Sigmoid colon (tissue), 7 donors: ENCODE measurements at places on chromosomes 2 and 18.

DNA sequence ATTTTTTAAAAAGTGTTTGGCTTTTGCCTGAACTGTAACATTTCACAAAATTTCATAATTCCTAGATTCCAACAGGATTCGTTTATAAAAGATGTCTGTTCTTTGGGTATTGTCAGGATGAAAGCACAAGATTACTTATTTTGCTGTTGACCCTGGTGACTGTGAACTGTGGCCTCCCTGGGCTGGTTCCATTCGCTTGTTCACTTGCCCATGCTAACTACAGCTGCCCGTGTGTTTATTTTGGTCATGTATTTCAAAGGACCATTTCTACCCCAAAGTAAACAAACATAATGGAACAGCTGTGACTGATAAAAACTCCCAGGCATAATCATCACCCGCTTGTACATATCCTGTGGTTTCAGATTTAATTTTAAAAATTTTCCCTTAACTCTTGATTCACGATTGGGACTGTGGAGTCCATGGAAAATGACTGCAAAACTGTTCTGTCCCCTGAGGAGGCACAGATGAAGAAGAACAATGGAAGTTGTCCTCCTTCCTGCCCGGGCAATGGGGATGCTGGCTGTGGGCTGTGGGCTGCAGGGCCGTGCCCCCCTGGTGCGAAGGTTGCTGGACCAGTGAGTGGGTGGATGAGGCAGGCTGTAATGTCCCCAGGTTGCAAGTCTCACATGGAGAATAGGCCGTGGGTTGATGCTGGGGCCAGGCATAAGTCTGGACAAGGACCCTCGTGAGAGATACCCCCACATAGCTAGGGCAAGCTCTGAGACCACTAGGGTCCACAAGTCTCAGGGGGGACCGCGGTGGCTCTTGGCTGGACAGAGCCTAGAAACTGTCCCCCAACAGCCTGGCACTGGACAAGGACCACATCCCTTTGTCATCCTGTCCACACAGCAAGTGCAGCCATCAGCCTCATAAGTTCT is 28.9 kb upstream of the HDAC4 start:
- DNase-seq: no peak

DNA sequence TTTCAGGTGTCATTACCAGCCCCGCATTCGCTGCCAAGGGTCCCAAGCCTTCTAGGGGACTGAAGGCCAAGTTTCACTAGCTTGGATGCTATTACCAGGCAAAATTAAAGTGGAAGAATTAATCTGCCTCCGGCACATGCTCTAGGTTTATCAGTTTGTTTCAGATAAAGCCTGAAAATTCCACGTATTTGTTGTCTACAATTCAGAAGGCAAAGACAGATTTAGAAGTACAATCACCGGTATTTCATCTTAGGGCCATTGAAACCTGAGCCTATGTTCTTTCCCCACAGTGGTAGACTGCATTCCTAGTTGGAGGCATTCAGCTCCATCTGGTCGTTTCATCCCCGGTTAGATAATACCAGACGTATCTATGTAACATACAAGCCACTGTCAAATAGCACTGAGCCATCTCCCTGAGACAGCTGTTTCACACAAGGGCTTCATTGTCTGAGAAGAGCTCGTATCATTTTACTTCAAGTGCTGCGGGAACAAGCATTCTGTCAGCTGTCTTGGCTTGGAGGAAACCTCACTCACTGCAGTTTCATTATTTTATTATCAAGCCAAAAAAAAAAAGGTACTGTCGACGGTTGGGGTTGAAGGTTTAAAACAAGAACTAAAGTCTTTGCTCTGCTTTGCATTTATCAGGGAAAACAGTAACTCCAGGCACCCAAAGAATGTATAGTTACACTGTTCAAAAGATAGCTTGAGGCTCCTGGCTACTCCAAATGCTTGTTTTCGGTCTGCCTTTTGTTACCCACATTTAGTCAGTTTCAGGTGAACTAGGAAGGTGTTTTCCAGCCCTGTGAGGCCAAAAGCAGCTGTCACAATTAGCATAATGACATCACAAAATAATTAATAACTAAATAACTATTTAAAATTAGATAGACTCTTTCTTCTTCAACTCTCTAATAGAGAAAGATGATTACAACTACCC is 76.7 kb downstream of the TGIF1 start:
- DNase-seq: no peak

DNA sequence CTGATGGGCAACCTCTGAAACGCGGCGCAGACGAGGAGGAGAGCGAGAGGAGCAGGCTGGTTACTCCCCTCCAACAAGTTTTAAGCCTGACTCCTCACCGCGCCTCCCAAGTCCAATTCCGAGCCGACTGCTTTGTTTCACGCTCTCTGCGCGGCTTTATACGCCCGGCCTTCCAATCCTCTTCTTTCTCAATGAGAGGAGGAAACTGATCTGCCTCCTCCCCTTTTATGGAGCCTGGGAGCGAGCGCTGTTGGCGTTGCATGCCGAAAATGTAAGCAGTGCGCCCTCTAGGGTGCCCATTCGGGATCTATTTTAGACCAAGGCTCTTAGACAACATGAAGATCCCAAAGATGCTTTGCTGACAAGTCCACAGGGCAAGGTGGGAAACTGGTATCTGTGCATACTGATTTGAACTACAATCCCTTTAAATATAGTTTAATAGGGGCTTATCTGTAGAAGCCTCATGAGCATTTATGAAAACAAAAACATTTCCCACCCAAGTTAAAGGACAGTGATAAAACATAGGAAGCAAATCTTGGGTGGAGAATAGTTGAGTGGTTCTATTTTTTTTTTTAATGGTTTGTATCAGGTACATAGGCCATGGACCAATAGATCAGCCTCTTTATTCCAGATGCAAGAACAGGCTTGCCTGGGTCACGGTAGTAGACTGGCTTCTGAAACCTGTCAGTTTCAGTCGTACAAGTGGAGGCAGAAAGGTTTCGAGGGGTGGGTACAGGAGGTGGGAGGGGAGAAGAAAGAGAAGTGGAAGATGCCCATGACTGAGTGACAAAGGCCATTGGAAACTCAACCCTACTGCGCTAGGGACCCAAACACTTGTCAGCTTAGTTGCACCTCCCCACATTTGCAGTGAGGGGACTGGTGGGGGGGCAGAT is at the start of gene RND3:
TSS of gene RND3 (minus strand) at position 131 of the 893 bp plus-strand sequence. CDS start 250 bp downstream, outside the sequence.
- peak; percentile 99 for DNase-seq

DNA sequence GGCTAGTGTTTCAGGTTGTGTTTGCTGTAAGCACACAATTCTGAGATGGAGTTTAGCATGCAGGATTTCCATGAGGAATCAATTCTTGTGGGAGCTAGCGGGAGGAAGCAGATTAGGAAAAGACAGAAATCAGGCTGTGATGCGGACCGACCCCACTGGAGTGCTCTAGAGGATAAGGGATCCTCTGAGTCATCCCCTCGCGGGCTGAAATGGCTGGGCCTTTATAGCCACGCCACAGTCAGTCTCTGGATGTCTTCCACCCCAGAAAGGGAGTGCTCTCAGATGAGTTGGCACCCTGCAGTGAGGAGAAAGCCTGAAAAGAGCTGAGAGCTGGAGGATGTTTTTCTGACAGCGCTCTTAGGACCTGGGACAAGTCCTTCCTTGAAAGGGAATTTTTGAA is 102.4 kb downstream of the GALNT3 start:
- DNase-seq: no peak

GRCh38 chr18:44130376-44130942 is 550.2 kb upstream of the SETBP1 start:
- DNase-seq: no peak
